ENCODE measurements at places on chromosomes 1 and 21.

- DNase-seq = no peak
These were observed 393.8 kb downstream of the HHAT start for GRCh38 chr1:210722410-210723081.

GRCh38 chr1:26994020-26994786 lies 711 bp downstream of the TRNP1 start:
- DNase-seq = no peak

GRCh38 chr1:192512426-192513162 lies 63.0 kb upstream of the RGS1 start:
- DNase-seq = no peak

- peak; percentile 30 for DNase-seq
These were observed 377.5 kb downstream of the LMO4 start for GRCh38 chr1:87706203-87706602.

GRCh38 chr1:11387829-11388228 lies 91.1 kb upstream of the DISP3 start:
- no peak for DNase-seq

DNA sequence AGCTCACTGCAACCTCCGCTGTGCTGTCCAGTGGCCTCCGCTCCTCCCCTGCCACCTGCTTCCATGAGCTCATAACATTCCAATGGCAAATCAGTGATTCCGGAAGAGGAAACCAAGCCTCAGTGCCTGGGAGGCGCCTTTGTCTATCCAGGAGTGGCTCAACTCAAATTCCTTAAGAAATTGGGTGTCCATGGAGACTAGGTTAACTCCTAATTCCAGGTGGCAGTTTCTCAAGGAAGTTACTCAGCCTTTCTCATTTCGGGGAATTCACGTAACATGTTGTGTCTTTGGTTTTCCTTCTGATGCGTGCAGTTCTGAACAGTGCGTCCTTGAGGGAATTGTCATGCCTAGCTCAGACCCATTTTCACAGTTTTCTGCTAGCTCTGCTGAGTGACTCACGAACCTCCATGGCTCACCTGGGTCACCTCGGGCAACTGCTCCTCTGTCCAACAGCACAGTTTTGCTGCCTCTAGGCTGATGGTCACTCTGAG lies 89.9 kb upstream of the DSCAM start:
- no peak for DNase-seq

DNA sequence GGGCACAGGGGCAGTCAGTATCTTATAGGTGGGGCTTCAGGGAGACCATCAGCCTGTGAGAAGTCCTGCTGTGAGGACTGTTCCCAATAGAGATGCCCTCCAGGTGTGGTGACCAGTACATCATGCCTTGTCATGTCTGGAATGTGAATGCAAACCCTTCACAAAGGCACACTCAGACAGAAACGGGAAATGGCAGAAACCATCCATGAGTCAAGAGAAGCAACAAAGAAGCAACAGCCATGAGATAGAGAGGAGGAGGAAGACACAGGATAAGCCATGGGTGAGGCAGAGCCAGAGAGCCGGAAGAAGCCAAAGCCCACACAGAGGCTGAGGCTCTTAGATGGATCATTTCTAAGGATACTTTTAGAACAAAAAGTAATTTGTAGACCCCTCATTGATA lies 20.1 kb upstream of the ZP4 start:
- no peak for DNase-seq

DNA sequence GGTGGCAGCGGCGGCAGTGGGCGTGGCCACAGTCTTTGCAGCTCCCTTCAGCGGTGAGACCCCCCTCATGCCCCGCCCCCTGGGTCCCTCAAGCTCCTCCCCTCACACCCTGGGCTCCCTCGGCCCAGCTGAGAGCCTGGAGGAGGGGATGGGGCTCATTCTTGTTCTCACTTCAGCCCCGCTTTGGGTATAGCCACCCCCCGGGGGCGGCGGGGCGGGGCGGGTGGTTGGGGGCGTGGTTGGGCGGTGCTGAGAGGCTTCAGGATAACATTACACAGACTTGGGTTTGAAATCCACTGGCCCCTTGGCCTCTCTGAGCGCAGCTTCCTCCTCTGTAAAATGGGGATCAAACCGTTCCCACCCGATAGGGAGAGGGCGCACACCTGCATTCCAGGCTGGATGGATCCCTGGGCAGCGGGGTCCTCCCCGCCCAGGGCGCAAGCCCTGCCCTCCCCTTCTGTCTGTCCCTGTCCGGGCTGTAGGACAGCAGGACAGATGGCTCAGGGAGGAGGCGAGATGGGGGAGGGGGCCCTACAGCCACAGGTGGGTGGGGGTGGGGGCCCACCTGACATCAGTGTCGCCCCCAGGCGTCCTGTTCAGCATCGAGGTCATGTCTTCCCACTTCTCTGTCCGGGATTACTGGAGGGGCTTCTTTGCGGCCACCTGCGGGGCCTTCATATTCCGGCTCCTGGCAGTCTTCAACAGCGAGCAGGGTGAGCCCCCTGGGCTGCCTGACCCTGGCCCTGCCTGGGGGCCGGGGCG lies 5.1 kb downstream of the CLCNKA start:
- DNase-seq = no peak

DNA sequence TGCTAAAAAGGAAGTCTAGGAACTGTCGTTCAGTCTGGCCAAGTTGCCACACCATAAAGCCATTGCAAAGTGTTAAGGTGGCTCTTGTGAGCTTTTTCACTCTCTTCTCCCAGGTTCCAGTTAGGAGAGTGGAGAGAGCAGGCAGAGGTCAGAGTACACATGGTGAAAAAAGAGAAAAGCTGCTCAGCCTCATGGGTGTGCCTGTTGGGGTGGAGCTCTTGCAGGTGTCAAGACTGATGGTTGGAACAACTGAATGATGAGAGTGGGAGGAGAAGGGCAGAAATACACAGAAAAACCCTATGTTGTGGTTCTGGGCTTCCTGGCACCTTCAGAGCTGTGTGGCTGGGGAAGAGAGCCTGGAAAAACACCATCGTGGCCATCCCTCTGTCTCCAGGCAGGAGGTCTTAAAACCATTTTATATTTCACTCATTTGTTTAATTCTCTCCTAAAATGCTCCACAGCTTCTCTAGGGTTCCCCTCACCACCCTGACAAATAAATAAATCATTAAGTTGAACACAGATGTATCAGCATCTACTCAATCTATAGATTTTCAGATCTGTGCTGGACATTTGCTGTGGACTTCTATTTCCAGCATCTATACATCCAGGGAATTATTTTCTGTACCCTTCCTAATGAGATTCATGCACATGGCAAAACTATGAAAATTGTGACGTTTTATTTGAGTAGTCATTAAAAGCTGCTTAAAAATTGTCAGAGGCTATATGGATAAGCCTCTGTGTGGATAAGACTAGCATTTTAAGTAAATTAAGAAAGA lies 17.5 kb downstream of the UBASH3A start:
- DNase-seq = no peak

DNA sequence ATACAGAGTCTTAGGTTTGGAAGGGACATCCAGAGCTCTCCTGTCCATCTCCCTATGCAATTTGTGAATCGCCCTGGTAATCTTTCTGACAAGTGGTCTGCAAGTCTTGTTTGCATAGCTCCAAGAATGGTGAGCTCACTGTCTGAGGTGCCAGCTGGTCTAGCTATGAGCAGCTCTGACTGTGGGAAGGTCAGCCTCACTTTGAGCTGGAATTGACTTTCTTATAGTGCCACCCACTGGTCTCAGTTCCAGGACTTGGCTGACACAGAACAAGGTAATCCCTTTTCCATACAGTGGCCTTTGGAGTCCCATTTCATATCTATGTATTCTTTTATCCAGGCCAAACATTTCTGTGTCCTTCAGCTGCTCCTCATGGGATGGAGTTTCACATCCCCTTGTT lies 95.6 kb upstream of the C8B start:
- no peak for DNase-seq

DNA sequence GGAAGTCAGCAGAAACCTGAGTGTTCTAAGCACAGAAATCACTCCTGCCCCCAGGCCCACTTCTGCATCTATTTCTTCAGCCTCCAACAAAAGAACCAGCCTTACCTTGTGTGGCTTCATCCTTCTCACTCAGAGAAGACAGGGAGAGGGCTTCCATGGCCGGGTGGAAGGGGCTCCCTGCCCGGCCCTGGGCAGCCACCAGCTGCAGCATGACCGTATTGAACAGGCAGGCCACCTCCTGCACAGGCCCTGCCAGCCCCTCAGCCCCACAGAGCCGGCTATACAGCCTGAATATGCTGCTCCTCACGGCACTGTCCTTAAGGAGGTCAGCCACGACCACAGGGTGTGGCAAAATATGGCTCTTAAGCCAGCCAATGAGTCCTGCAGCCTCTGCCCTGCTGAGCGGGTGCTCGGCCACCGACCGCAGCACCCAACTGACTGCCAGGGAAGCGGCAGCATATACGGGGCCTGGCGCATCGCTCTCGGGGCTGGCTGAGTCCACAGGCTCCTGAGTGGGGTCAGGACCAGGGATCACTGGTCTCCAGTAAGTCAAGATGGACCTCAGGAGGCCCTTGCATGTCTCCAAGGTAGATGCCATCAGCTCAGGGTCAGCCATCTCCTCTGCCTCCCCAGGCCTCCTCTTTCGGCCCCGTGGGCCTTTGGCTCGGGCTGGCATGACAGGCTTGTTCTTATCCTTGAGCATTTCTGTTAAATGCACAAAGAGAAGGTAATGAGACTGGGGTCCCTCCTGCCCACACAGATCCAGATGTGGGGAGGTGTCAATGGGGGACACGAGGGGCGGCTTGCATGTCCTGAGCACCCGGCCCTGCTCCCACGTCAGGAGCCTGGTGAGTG lies 17.9 kb downstream of the MRAP start:
- DNase-seq = no peak

GRCh38 chr1:113057006-113057405 lies 16.0 kb upstream of the LRIG2 start:
- no peak for DNase-seq

DNA sequence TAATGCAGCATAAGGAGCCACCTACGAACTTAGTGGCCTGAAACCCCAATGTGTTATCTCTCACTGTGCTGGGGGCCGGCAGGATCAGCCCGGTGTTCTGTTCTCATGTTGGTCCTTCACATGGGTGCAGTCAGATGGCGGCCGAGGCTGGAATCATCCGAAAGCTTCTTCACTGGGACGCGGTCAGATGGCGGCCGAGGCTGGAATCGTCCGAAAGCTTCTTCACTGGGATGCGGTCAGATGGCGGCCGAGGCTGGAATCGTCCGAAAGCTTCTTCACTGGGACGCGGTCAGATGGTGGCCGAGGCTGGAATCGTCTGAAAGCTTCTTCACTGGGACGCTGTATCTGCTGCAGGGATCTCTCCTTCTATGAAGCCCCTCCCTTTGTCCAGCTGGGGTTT lies 12.6 kb upstream of the PCBP3 start:
- DNase-seq = no peak

- no peak for DNase-seq
These were observed 22.9 kb upstream of the AXDND1 start for GRCh38 chr1:179342740-179343404.

DNA sequence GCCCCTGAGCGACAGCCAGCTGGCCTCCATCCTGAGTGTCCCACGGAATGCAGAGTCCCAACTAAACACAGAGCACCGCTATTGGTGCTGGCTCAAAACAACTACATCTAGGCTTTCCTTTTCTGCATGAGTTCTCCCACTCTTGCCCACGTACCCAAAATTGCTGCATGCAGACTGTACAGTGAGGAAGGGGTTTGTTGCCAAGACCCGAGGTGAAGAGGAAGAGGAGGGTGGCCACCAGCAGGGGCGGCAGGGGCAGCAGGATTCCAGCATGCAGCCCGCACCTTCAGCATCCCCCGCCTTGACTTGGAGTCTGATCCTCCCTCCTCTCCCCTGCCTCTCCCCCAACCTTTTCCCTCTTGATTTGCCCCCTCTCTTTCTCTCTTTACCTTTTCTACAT lies 8.0 kb downstream of the S100A9 start:
- DNase-seq = no peak

DNA sequence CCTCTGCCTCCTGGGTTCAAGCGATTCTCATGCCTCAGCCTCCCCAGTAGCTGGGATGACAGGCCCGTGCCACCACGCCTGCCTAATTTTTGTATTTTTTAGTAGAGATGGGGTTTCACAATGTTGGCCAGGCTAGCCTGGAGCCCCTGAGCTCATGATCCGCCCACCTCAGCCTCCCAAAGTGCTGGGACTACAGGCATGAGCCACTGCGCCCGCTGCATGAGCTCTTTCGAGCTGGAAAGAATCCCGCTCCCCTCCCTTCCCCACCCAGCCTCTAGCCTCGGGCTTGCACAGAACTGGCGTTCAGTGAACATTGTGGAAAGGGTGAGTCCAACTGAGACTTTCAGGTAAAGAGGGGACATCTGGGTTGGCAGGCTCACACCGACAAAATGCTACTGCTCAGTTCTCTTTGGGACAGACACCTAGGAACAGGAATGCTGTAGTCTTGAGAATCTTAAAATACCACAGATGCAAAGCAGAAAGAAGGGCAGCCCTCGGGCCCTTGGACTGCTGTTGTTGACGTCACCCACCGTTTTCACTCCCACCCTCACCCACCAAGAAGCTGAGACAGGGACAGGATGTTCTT lies 9.7 kb upstream of the GNG4 start:
- DNase-seq = no peak

DNA sequence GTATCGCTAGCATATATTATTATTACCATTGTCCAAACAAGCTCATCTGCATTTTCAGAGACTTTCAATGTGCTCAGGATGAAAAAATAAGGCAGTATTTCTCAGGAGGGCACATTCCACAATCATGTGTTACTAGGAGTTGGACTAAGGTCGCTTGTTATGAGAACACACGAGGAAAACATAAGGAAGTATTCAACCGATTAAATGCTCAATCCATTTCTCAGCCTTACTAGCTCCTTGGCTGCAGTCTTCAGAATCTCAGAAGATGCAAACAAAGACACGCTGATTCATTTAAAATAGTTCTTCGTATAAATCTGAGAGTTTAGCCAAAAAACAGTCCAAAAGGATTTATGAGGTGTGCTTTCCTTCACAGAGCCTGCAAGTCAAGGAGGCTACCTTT lies 82.0 kb upstream of the JAK1 start:
- no peak for DNase-seq

DNA sequence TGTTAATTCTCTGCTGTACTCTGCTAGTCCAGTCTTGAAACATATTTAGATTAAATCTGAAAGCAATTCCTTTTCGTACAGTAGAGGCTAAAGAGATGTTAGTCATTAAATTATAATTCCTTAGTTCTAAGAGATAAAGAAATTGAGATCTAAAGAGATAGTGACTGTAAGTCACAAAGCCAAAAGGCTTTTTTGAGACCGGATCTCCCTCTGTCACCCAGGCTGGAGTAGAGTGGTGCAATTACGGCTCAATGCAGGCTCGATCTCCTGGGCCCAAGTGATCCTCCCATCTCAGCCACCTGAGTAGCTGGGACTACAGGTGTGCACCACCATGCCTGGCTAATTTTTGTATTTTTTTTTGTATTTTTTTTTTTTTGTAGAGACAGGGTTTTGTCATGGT lies 64.7 kb downstream of the TPR start:
- no peak for DNase-seq
